Progenitor cell of endocrine pancreas (in vitro differentiated cells): ENCODE measurements at places on chromosomes 12 and 14. TPM values are rescaled to one million over a fixed set of nuclear protein-coding genes. Genes with fewer than 3 reads are reported as not detected.

ABHD12B gene
- not detected in 2 replicates for total RNA-seq

CEBPE gene
- not detected in 2 replicates for total RNA-seq

UBR7 gene
- total RNA-seq = 16.0 and 17.2 TPM in 2 replicates

BCL7A gene
- total RNA-seq = 43.7 and 49.3 TPM in 2 replicates

RPL10L gene
- not detected in 2 replicates for total RNA-seq

PPFIA2 gene
- 0.87 and 1.1 TPM in 2 replicates for total RNA-seq

PPM1H gene
- 24.9 and 25.4 TPM in 2 replicates for total RNA-seq

PLEKHD1 gene
- total RNA-seq = 1.5 and 2.0 TPM in 2 replicates

SDSL gene
- 14.0 and 17.2 TPM in 2 replicates for total RNA-seq

- no peak for DNase-seq
Observed at GRCh38 chr12:5912437-5913334, 32.4 kb downstream of the ANO2 start.

GRCh38 chr12:15494329-15495046 lies 172.2 kb downstream of the PTPRO start:
- DNase-seq = no peak

GRCh38 chr12:130878193-130879185 lies 6.6 kb downstream of the RAN start:
- no peak for DNase-seq

DNA sequence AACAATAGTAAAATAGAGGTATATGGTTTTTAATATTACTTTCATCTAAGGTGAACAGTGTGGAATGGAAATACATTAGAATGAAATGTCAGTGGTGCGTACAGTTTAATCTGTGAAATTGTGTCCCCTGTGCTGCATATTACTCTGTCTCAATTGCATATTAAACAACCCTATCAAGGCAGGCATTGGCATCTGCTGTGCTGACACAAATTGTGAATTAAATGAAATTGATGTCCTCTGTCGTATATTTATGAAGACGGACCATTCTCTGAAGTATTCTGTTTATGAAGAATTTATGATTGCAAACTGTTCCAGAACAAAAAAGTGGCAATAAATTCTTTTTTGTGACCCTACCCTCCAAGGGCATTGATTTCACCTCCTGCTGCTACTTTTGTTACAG lies 204.4 kb upstream of the NPAS3 start:
- no peak for DNase-seq

DNA sequence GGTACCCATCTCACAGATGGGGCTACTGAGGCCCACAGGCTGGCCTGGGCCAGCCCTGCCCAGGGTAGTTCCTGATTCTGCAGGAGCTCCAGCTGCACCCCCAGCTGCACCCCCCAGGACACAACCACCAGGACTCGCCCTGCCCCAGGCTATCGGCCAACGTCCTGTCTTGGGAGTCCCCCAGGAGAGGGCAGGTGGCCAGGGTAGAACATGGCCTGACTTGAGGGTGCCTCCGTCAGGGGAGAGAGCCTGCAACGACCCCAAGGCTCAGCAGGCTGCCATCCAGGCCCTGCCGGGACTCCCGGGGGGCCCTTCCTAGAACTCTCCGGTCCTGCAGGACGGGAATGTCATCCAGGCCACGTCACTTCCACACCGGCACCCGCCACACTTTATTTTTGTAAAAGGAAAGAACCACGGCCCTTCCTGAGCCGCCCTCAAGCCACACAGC lies 15.8 kb downstream of the JAG2 start:
- DNase-seq = no peak

- DNase-seq = no peak
Observed at GRCh38 chr14:24055971-24056799, 4.4 kb downstream of the CARMIL3 start.

GRCh38 chr12:6615802-6616201 lies 8.6 kb upstream of the CHD4 start:
- DNase-seq = no peak

- DNase-seq = no peak
Observed at GRCh38 chr12:94563286-94563685, 87.1 kb downstream of the TMCC3 start.

GRCh38 chr12:108099778-108100489 lies 29.2 kb upstream of the WSCD2 start:
- no peak for DNase-seq

DNA sequence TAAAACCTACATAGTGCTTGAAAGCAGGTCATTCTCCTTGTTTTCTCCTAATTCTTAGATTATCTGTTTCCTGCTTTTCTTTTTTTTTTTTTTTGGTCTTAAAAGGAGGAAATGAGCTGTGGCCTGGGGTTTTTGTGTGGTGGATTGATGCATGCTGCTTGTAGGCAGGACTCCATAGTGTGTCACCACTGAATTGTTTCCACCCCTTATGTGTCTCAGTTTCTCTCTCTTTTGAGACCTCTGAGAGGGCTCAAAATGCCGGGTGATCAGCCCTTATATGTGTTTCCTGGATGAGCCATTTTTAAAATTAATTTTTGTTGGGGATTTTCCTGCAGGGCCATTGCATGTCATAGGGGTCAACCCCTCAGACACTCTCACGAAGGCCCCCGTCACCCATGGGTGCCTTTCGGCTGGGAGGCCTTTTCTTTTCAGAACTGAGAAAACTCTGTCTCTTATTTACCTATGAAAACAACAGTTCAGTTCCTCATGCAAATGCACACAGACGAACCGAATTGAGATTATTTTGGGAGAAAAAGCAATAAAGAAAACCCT lies 32.0 kb upstream of the LRRK2 start:
- no peak for DNase-seq

GRCh38 chr14:20587489-20588154 lies at the start of gene RNASE11:
TSS of gene RNASE11 (minus strand) at chr14:20588001.
- DNase-seq = no peak

DNA sequence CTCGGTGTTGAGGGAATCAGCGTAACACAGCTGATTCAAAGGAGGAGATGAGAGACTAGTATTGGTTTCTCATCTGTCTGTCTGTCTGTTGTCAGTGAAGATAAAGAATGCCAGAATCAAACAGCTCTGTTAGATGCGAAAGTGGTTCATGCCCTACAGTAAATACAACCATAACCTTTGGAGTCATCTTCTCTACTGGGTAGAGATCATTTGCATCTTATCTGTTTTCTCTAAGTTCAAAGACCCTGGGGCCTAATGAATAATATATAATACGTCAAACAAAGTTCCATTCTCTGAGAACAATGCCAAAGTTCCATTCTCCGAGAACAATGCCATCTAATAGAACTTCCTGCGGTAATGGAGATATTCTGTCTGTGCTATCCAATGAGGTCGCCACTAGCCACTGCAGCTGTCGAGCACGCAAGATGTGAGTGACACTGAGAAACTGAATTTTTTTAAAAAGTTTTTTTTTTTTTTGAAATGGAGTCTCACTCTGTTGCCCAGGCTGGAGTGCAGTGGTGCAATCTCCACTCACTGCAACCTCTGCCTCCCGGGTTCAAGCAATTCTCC lies 6.6 kb downstream of the IL31 start:
- no peak for DNase-seq

DNA sequence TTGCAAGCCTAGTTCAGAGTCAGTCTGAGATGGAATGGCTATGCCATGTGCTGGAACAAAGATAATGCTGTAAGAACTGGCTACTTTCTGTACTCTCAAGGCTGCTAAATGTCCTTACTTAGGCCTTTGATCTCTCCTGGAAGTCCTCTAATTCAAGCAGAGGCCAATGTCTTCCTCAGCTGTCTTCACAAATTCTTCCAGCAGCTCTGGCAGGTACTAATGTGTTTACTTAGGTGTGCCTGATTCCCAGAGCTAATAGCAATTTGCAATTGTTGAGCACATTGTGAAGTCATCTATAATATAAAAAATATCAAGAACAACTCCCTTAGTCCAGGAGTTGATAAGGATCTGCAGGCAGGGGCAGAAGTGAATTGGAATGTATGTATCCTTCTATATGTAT lies 3.8 kb upstream of the MYF5 start:
- no peak for DNase-seq

DNA sequence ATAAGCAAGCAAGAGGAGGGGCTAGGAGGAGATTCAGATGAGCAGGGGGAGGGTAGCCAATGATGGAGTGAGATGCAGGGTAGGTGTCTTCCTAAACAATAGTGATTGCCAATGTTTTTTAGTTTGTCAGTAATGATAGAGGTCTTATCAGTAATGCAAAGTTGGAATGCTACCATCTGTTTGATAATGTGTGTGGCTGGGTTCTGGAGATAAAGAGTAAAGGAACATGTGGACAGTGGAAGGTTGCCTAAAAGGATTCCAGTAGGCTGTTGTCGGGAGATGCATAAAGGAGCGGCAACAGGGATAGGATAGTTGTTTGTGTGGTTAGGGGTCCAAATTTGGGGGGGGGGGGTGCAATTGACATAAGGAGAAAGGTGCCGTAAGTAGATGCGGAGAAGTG lies 52.5 kb downstream of the TESPA1 start:
- no peak for DNase-seq

GRCh38 chr12:110641521-110641920 lies 27.6 kb downstream of the TCTN1 start:
- DNase-seq = no peak

DNA sequence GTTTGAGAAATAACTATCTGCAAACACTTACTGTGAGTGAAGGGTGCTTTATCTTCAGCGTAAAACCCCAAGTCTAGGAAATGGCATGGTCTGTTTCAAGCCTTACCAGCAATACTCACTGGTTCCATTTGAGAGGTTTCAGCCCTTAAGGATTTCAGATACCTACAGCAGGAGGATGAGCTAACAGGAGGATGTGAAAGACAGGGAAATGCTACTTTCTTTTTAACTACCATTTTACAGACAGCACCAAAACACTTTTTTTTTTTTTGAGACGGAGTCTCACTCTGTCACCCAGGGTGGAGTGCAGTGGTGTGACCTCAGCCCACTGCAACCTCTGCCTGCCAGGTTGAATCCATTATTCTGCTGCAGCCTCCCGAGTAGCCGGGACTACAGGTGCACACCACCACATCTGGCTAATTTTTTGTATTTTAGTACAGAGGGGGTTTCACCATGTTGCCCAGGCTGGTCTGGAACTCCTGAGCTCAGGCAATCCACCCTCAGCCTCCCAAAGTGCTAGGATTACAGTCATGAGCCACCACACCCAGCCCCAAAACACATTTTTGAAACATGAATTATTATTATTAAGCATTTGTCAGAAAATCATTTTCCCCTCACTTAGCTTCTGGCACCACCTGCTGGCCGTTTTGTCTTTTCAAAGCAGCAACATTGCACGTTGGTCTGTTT lies 4.6 kb downstream of the MTRFR start:
- peak; percentile 30 for DNase-seq

- DNase-seq = no peak
Observed at GRCh38 chr12:100215209-100215608, 14.6 kb downstream of the ACTR6 start.

DNA sequence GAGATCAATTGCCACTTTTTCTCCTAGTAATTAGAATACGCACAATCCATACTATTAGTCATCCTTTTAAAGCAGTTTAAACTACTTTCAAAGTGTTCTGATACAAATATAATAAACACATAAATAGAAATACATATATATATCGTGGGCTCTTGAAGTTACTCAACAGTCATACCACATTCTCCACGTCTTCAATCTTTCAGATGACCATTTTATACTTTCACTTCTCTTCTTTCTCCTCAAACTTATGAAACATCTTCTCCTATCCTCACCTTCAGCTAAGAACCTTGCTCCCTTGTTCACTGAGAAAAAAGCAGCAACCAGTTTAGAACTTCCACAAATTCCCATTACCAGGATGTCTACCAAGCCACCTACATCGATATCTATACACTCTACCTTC lies 19.2 kb downstream of the CEP290 start:
- DNase-seq = no peak

GRCh38 chr12:57607958-57608663 lies 3.1 kb upstream of the ARHGEF25 start:
- DNase-seq = no peak

- no peak for DNase-seq
Observed at GRCh38 chr14:53793790-53794505, 162.7 kb downstream of the BMP4 start.
